NCI-H2107 (cell line): ENCODE measurements at places on chromosomes 7 and 10.

GRCh38 chr10:59181668-59182067 is 5.2 kb downstream of the PHYHIPL start:
- DNase-seq = no peak

DNA sequence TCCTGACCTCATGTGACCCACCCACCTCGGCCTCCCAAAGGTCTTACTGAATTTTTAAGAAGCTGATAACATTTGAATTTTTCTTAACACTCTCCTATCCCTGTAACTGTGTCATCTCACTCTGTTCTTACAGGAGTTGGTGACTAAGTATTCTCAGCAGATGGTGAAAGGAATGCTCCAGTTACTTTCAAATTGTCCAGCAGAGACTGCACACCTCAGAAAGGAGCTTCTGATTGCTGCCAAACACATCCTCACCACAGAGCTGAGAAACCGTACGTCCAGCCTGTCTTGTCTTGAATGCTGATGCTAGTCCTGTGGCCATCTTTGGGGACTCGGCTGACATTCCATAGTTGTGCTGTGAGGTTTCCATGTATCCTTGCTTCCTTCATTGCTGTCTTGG is 24.9 kb downstream of the TRRAP start:
- DNase-seq = no peak

DNA sequence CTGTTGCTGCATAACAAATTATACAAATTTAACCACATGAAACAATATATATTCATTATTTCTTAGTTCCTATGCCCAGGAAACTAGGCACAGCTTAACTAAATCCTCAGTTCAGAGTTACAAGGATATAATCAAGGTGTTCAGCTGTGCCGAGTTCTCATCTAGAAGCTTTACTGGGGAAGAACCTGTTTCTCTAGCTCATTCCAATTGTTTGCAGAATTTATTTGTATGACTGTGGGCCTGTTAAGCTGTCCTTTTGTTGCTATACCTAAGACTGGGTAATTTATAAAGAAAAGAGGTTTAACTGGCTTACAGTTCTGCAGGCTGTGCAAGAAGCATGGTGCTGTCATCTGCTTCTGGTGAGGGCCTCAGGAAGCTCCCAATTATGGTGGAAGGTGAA is 21.8 kb upstream of the MDFIC start:
- DNase-seq = no peak

DNA sequence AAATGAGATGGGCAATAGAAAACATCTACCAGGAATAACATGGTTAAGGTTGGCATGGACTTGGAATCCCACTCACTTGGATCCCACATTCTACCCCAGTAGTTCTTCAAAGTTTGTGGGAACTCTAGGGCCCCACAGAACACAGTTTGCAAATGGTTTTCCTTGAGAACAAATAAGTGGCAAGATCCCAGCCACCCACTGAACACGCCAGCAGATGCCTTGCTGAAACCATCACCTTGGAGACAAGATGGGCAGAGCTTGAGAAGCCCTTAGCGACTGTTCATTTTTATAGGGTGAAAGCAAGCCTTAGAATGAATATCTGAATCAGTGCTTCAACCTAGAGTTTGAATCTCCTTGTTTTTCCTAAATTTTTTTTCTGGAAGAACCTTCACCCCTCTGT is 349.1 kb downstream of the RPS24 start:
- DNase-seq = no peak

GRCh38 chr10:129090618-129091366 is 376.2 kb upstream of the MGMT start:
- DNase-seq = no peak

DNA sequence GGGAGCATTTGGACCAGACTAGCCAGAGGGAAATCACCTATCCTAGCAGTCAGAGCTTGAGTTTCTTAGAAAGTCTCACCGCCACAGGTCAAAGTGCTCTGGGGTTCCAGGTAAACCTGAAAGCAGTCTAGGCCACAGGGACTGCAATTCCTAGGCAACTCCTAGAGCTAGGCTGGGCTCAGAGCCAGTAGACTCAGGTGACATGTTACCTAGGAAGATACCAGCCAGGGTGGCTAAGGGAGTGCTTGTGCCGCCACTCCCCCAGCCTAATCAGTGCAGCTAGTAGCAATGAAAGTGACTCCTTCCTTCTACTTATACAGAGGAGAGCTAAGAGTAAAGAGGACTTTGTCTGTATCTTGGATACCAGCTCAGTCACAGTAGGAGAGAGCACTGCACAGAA is 348.7 kb upstream of the HPS1 start:
- DNase-seq = no peak

GRCh38 chr10:126598009-126598408 is 72.5 kb downstream of the C10orf90 start:
- DNase-seq = no peak

GRCh38 chr7:85010306-85010705 is 176.6 kb downstream of the SEMA3D start:
- no peak for DNase-seq

GRCh38 chr7:4103352-4104091 is 578.6 kb upstream of the FOXK1 start:
- DNase-seq = no peak

- DNase-seq = no peak
Measured at GRCh38 chr7:54783952-54784351, 24.9 kb upstream of the SEC61G start.

GRCh38 chr7:33503014-33503413 is 373.6 kb downstream of the BBS9 start:
- DNase-seq = no peak

- no peak for DNase-seq
Measured at GRCh38 chr7:6636741-6637543, at the start of gene ZNF316. TSS of gene ZNF316 (plus strand) at chr7:6637318. CDS start at chr7:6642410, 5,092 bp downstream.

DNA sequence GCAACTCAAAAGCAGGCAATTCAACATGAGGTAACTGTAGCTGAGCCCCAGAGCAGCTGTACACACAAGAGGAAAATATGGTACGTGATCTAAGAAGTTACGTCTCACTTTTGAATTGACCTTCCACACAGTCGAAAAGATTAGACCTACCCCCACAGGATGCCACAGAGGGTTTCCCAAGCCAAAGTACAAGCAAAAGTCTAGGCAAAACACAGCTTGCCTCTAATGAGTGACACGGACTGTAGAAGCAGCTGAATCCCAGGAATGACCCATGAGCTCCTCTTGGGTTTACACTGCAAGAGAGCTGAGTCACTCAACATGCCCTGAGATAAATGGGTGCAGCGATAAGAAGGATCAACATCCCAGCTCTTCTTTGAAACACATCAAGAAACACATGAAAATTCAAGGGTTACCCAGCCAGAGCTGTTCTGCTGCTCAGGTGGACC is 9.8 kb downstream of the CREB3L2 start:
- no peak for DNase-seq

DNA sequence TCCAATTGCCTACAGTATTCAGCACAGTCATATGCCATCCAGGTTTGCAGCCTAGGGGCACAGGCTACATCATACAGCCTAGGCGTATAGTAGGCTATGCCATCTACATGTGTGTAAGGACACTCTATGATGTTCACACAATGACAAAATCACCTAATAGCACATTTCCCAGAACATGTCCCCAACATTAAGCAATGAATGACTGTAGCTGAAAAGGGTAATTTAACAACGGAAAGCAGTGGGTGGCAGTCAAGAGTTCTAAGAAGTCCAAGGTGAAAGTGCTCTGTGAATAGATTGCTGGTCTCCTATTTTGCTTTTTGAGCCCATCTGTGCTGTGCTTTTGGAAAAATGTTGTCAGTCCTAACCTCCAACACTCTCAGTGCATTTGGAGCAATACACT is 162.6 kb downstream of the KLF6 start:
- no peak for DNase-seq

- no peak for DNase-seq
Measured at GRCh38 chr10:9634466-9634865, 1383.2 kb upstream of the CELF2 start.

- DNase-seq = no peak
Measured at GRCh38 chr7:123987445-123987844, 45.4 kb downstream of the TMEM229A start.

- no peak for DNase-seq
Measured at GRCh38 chr7:115409682-115410433, 488.0 kb downstream of the MDFIC start.

DNA sequence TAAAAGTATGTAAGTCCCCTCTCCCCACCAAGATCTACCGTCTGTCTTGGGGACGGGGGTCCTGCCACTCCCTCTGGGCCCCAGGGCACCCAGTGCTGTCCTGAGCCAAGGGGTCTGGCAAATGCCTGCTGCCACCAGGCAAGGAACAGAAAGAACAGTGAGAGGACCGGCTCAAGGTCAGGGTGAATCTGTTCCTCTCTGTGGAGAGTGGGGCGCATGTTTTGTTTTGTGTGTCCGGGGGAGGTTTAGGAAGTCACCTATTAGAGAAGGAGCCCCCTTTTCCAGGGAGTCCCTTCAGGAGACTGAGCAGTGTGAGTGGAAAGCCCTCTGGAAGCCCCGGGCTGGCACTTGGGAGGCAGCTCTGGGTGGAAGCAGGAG is 158.5 kb upstream of the RHEB start:
- DNase-seq = no peak

- DNase-seq = no peak
Measured at GRCh38 chr10:78893217-78893616, 175.5 kb upstream of the ZMIZ1 start.

DNA sequence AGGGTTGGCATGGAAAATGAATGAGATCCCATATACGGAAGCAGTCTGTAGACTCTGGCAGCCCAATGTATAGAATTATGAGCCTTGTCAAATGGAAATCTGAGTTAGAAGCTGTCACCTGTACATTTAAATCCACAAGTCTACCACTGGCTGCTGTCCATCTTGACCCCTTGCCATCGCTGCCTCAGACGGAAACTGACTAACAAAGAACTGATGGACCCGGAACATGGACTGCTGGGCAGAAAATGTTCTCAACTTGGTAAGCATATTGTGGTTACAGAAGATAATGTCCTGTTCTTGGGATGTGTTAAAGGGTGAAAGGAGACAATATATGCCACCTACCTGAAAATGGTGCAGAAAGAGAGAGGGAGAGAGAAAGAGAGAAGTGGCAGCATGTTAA is 37.5 kb downstream of the PARP12 start:
- DNase-seq = no peak

DNA sequence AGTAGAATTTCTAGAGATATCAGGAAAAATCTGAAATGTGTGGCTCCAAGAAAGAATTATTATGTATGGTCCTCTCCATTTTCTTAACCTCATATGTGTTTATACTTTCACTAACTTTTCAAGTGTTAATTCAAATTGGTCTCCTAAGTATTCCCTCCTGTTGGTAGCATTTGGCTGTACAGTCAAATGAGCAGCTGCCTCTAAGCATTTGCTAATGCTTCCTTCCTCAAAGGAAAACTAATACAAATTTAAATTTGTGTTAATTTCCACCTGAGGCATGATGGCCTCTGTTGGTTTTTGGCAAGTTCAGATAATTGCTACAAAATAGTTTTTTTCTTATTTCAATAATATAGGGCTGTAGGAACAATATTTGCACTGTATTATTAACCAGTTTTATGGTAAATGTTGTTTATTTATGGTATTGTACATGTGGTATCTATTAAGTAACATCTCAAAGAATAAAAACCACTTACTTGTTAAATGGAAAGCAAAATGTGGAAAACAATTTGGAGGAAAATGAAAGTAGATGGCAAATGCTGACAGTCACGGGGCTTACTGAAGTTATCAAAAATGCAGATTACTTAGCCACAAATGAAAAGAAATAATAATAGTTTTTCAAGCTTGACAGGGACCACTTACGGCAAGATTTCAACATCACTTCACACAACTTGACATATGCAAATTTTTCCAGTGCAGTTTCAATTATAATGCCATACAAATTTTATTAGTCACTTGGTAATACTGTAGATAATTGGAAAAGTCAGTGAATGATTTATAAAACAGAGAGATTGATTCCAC is 299.3 kb upstream of the MEOX2 start:
- DNase-seq = no peak

GRCh38 chr10:15223174-15223573 is 54.7 kb upstream of the NMT2 start:
- DNase-seq = no peak

DNA sequence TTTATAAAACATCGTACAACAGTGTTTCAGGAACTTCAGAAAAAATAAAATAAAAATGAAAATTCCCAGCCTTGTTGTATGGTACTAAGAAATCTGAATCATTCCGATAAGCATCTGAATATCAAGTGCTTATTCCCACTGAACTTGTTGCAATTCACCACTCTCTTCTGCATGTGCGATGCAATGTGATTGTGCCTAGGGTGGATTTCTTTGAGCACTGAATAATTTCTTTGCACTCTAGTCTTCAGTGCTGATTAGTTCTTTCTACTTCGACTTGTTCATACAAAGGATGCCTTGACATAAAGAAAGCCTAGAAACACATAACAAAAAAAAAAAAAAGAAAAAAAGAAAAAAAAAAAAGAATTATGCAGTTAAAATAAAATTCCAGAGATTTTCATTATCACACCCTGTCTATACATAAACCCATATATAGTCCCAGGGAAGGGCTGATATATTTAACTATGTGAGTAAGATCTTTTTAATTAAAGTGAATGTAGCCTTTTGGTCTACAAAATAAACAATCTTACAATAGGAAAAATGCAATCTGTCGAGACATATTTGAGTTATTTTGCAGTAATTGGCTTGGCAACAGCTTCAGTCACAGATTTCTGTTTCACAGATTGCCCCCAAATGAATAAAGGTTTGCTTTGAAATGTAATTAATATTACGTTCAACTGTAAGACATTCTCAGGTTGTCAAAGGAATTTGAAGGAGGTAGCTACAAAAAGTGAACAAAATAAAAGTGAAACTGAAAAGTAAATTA is 1118.9 kb upstream of the CELF2 start:
- no peak for DNase-seq

DNA sequence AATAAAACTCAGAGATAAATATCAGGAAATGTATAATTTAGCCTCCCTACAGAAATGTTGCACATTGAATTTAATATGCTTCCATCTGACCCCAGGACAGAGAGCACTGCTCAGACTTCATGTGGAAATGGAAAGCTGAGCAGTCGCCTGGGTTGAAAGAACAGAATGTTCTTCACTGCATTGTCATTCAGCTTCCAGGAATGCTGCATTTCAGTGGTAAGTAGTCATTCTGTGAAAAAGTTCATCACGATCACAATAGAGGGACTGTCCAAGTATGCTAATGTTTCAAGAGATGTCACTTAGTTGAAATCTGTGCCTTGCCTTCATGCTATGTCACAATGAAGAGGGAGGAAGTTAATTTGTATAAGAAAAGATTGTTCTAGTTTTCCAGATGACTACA is 147.3 kb downstream of the NRCAM start:
- no peak for DNase-seq
